ENCODE measurements at places on chromosomes 1 and 21. TPM values are rescaled to one million over a fixed set of nuclear protein-coding genes. Genes with fewer than 3 reads are reported as not detected.

Gene KCNT2
- total RNA-seq, result 1.7 TPM

Gene MATN1
- total RNA-seq, result not detected

Gene PODN
- not detected for total RNA-seq

Gene ANGPTL3
- total RNA-seq, result not detected

Gene PGBD5
- 12.9 TPM for total RNA-seq
